ENCODE measurements at places on chromosomes 12 and 14. TPM values are rescaled to one million over a fixed set of nuclear protein-coding genes. Genes with fewer than 3 reads are reported as not detected.

TAS2R46 gene
- total RNA-seq, result 3.0 TPM

ESPL1 gene
- total RNA-seq, result 0.78 TPM

CISTR gene
- not detected for total RNA-seq

PTPRB gene
- 21.9 TPM for total RNA-seq

LRIG3 gene
- total RNA-seq, result 70.0 TPM

PRIMA1 gene
- total RNA-seq, result 2.3 TPM

GALNT4 gene
- 6.9 TPM for total RNA-seq

NKX2-1 gene
- not detected for total RNA-seq

RND1 gene
- 2.6 TPM for total RNA-seq

DHRS2 gene
- not detected for total RNA-seq

NRIP2 gene
- 4.9 TPM for total RNA-seq

IAPP gene
- not detected for total RNA-seq

TRIM9 gene
- 2.1 TPM for total RNA-seq

COCH gene
- total RNA-seq, result 9.9 TPM

CDC42BPB gene
- 121 TPM for total RNA-seq

CABP1 gene
- total RNA-seq, result not detected

INTS13 gene
- total RNA-seq, result 15.0 TPM

DACT1 gene
- total RNA-seq, result 36.1 TPM

BIN2 gene
- total RNA-seq, result 4.6 TPM

ZNF891 gene
- 5.4 TPM for total RNA-seq

CLEC6A gene
- not detected for total RNA-seq

HOXC11 gene
- not detected for total RNA-seq

ABCC9 gene
- 19.6 TPM for total RNA-seq

TPH2 gene
- total RNA-seq, result not detected

TAS2R9 gene
- not detected for total RNA-seq

TMEM229B gene
- 4.1 TPM for total RNA-seq

BEST3 gene
- not detected for total RNA-seq

RCOR1 gene
- total RNA-seq, result 6.5 TPM

CSRP2 gene
- total RNA-seq, result 93.5 TPM

CLEC1B gene
- not detected for total RNA-seq

Data from thoracic aorta (tissue), 2 donors.